ENCODE measurements at places on chromosomes 4 and X.
A peak's percentile ranks its signal among the peaks of the same experiment; 100 is the strongest.

DNA sequence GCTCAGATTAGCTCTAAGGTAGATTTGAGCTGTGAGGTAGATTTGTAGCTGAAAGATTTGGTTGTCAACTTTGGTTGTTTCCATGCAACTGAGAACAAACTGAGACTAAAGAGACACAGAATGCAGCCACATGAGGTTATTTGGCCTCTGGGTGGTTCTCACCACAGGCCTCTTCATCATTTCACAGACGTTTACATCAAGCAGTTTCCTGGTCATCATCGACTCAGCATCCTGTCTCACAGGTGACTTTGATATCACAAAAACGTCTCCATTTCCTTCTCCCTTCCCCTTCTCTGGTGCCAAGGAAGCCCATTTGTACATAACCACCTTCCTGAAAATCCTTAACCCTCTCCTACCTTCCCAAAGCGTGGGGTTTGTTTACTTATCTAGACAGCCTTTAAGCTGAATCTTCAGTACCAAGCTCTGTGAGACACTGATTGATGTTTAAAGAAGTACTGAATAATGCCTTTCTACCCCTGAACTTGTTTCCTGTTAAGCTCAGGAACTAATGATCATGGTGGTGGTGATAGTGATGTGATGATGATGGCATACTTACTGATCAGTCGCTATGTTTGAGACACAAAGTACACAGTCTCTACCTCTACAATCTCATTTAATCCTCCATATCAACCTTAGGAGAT lies 81.9 kb downstream of the FAM114A1 start:
- no peak for DNase-seq

GRCh38 chr4:131052646-131053045 lies 1956.7 kb downstream of the C4orf33 start:
- DNase-seq: no peak

DNA sequence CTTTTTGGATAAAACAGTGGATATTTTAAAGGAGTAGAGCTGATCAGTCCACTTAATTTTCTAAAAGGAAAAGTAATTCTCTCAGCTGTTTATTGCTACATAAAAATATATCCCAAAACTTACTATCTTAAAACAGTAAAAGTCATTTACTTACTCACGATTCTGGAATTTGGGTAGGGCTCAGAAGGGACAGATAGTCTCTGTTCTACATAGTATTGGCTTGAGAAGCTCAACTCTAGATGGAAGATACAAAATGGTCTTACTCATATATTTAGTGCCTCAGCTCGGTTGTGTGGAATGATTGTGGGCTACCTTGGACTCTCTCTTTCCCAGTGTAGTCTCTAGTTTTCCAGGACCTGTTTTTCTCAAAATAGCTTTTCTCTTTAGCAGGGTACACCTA lies 691.5 kb upstream of the POU3F4 start:
- DNase-seq: no peak

DNA sequence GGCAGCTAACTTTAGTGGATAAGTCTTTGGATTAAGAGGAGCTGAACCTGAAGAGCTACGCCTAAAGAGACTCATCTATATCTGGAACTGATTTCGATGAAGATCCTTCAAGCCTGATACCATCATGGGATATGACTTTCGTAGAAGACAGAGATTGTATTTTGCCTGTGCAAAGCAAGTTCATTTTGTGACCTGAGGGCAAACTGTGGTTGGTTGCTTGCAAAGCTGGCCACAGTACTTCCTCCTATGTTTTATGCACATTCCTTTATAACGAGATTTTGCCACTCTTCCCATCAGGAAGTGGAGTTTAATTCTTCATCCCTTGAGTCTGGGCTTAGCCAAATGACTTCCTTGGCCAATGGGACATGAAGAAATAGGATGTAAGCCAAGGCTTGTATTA lies 519.3 kb upstream of the NR3C2 start:
- DNase-seq: no peak

DNA sequence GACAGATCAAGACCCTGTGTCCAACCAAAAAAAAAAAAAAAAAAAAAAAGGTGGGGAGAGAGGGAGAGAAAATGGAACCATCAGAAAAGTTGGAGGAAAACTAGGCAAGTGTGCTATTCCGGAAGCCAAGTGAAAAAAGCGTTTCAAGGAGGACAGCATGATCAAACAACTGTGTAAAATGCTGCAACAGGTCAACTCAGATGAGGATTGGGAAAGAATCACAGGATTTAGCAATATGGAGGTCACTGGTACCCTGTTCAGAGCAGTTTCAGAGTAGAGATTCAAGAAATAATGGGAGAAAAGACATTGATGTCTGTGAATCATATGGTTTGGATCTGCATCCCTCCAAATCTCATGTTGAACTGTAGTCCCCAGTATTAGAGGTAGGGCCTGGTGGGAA lies 47.5 kb downstream of the TIGD4 start:
- DNase-seq: no peak

- no peak for DNase-seq
Observed at GRCh38 chrX:46754036-46754435, 4.9 kb downstream of the SLC9A7 start.

DNA sequence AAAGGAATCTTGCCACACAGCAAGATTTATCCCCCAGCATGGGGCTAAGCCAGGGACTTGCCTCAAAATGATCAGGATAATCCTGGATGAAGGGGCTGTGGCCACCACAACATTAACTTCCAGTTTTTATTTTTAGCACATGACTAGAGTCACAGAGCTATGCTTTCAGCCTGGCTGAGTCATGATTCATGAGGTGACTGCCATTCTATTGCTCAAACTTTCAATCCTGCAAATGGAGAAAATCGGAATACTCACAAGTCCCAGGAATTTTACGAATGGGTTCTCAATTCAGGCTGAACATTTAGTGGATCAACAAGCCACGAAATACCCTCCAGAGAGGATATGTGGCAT lies 70.7 kb upstream of the HPGD start:
- no peak for DNase-seq

DNA sequence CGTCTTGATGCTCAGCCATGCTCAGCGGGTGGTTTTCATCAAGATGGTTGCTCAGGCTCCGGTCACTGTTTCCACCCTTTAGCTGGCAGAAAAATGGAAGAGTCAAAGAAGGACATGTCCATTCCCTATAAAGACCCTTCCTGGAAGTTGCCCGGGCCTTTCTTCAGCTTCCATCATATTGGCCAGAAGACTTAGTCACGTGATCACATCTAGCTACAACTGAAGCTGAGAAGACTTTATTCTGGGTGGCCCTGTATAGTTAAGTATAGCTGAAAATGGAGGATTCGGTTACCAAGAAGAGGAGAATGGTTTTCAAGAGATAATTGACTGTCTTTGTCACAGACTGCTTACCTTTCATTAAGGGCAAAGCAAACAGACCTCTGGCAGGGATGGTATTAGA lies 296.7 kb upstream of the CASK start:
- DNase-seq: no peak

- DNase-seq: no peak
Observed at GRCh38 chr4:87240341-87240740, 19.9 kb upstream of the KLHL8 start.

DNA sequence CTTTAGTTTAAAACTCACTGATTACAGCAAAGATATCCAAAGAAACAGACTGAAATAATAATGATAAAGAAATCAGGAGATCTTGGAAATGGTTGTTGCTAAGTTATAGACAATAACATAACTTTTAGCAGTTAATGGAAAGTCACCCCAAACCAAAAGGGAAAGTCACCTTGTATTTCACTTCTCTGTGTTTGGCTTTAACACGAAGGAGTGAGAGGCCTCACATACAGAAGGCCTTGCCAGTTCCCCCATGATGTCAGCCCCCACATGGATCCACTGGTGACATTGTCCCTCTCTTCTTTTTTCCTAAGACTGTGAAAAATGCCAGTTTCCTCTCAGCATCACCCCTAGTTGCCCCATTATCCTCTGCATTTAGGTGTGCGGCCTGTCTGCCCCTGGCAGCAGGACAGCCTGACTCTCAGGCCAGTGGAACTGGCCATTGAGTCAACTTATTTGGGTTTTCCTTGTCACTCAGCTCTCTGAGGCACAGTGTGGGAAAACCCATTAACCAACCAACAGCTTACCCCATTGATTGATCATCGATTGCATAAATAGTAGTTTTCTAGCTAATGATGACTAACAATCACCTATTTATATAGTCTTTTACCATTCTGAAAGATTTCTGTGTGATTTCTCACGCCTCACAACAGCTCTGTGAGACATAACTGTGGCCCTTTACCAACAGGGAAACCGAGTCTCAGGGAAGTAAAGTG lies 308.1 kb downstream of the PTTG2 start:
- no peak for DNase-seq

- no peak for DNase-seq
Observed at GRCh38 chr4:57147335-57148060, 37.3 kb upstream of the IGFBP7 start.

- no peak for DNase-seq
Observed at GRCh38 chr4:14607001-14607400, 395.3 kb upstream of the CPEB2 start.

GRCh38 chr4:189069772-189070171 lies 870.9 kb upstream of the FRG1 start:
- DNase-seq: no peak

DNA sequence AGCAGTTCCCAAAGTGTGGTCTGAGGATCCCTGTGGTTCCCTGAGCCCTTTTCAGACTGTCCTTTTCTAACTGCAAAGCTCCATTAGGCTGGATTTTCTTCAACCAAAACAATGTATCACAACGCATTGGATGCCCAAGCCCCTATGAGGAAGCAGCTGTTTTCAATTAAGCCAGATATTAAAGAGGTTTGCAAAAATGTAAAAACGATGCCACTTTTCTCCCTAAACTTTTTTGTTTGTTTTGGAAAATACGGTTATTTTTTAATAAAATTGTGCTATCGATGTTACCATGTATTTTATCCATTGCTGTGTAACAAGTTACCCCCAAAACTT lies 170.4 kb upstream of the BCOR start:
- DNase-seq: no peak

DNA sequence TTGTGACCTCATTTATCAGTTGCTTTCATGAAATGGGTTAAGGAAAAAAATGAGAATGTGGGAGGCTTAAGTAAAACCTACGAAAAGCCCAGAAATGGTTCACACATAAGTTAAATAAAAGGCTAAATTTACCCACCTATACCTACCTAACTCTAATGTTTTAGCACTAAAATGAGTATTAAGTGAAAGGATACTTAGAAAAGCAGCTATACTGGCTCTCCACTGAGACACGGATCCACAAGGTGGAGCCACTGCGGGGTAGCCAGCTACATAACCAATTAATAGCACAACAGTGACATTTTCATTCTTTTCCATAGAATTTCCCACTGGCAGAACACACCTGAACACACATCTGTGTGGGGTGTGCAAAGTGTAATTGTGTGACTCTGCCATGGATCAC lies 101.9 kb downstream of the MAML3 start:
- no peak for DNase-seq

- no peak for DNase-seq
Observed at GRCh38 chr4:113236916-113237315, 187.5 kb downstream of the ANK2 start.

DNA sequence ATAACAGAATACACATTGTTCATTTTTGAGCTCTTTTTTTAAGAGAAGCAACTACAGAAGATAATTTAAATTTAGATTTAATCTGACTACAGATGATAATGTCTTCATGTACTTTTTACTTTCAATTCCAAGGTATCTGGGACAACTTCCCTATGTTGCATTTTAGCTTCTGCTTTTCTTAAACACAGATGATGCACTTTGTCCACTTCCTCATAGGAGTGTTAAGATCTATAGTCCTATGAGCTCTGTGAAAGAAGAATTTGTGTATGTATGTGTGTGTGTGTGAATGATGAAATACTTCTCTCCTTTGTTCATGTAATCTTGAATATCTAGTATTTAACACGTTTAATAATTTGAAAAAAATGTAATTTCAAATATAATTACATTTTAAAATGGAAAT lies 5.3 kb upstream of the FHIP1A start:
- no peak for DNase-seq

- peak; percentile 70 for DNase-seq
Observed at GRCh38 chr4:144355811-144356757, 215.6 kb upstream of the GYPA start.

GRCh38 chr4:151743894-151744293 lies 16.9 kb downstream of the GATB start:
- no peak for DNase-seq

GRCh38 chrX:42175843-42176242 lies 252.5 kb upstream of the CASK start:
- no peak for DNase-seq

DNA sequence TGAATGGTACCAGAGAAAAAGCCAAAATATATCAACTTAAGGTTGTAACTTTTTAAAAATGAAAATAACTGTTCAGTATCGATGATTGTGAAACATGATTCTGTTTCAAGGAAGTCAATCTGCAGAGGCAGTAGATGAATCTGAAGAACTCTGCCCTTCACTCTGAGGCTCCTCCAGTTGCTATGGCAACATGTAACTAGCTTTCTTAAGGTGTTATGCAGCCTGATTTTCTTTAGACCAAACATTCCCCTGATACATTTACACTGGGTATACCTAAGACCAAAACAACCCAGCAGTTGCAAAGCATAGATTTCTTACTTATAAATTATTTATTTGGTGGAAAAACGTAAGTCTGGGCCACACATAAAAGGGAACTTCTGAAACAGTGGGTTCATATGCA lies 133.6 kb upstream of the RASGEF1B start:
- peak; percentile 23 for DNase-seq

DNA sequence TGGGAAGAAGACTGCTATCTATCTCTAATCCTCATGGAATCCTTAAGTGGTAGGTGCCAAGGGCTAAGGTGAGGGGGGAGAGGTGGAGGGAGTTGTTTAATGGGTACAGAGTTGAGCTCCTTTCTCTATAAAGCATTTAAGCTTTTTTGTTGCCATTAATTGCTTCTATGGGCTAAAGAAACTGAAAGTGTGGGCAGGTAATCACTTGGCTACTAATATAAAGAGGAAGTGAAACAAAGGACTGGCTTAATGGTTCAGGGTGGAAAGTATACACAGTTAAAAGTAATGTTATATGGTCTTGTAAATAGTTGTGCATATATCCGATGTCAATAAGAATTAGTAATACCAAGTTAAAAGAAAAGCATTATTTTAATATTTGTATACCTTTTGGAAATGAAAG lies 83.9 kb downstream of the POLA1 start:
- DNase-seq: no peak

DNA sequence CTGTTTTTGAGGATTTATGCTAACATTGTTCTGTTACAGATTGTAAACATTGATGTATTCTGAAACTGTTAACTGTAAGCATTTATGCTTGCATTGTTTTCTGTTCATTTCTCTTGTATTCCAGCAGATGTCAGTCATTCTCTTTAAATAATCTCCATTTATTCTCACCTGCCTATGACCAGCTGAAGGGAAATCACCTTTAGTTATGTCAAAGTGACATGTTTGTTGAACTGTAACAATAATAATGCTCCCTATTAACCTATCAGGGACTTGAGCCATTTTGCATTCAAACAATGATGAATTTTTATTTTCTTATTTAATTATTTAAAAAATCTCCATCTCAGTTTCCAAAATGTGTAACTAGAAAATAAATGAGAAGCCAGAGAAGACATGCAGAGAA lies 58.0 kb downstream of the SPCS3 start:
- DNase-seq: peak; percentile 28

All from retina (tissue), 1 donor.